ENCODE measurements at places on chromosomes 2 and 18.
A peak's percentile ranks its signal among the peaks of the same experiment; 100 is the strongest.

DNA sequence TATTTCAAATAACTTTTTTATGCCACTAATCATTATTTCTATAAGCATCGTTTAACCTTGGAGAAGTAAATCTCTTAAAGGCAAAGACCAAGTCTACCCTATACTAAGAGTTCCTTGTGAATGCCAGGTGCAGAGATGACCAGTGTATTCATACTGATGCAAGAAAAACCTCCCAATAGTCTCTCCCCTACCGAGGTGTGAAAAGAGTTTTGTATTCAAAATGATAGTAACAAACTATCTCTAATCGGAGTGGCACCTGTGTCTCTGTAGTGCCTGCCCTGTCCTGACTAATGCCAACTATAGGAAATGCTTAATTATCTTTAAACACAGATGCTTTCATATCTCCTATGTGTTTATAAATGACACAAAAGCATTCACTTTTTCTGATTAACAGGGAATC lies 798.5 kb downstream of the TRIB2 start:
- no peaks in the 10 kb centered on the region for H3K27me3 ChIP-seq
- no peaks in the 10 kb centered on the region for H3K4me1 ChIP-seq
- DNase-seq = no peak
- no peak overlapping the region for H3K27ac ChIP-seq
- H3K36me3 ChIP-seq = no peaks in the 10 kb centered on the region

GRCh38 chr2:45258311-45258710 lies 249.1 kb upstream of the SIX2 start:
- H3K27me3 ChIP-seq = peaks cover 13% of the 10 kb centered on the region
- H3K4me3 ChIP-seq = no peak overlapping the region
- H3K36me3 ChIP-seq = no peaks in the 10 kb centered on the region
- no peak for DNase-seq
- no peaks in the 10 kb centered on the region for H3K4me1 ChIP-seq
- no peak overlapping the region for H3K27ac ChIP-seq

GRCh38 chr2:43075811-43076585 lies 150.4 kb downstream of the ZFP36L2 start:
- peak overlapping the region; percentile 97 for H3K27ac ChIP-seq
- no peak for DNase-seq
- H3K27me3 ChIP-seq = no peaks in the 10 kb centered on the region

GRCh38 chr2:232235716-232236115 lies 142.8 kb upstream of the ALPP start:
- no peak for DNase-seq
- peaks cover 2% of the 10 kb centered on the region for H3K36me3 ChIP-seq
- no peak overlapping the region for H3K27ac ChIP-seq
- no peaks in the 10 kb centered on the region for H3K27me3 ChIP-seq

- H3K27me3 ChIP-seq = peaks cover 6% of the 10 kb centered on the region
- no peak overlapping the region for H3K4me3 ChIP-seq
- no peaks in the 10 kb centered on the region for H3K36me3 ChIP-seq
- DNase-seq = no peak
- H3K4me1 ChIP-seq = no peaks in the 10 kb centered on the region
Observed at GRCh38 chr18:21901423-21901945, 160.9 kb downstream of the MIB1 start.

- H3K4me3 ChIP-seq = no peak overlapping the region
- no peaks in the 10 kb centered on the region for H3K36me3 ChIP-seq
- H3K4me1 ChIP-seq = peaks cover 18% of the 10 kb centered on the region
Observed at GRCh38 chr2:222960126-222960525, 91.9 kb upstream of the KCNE4 start.

DNA sequence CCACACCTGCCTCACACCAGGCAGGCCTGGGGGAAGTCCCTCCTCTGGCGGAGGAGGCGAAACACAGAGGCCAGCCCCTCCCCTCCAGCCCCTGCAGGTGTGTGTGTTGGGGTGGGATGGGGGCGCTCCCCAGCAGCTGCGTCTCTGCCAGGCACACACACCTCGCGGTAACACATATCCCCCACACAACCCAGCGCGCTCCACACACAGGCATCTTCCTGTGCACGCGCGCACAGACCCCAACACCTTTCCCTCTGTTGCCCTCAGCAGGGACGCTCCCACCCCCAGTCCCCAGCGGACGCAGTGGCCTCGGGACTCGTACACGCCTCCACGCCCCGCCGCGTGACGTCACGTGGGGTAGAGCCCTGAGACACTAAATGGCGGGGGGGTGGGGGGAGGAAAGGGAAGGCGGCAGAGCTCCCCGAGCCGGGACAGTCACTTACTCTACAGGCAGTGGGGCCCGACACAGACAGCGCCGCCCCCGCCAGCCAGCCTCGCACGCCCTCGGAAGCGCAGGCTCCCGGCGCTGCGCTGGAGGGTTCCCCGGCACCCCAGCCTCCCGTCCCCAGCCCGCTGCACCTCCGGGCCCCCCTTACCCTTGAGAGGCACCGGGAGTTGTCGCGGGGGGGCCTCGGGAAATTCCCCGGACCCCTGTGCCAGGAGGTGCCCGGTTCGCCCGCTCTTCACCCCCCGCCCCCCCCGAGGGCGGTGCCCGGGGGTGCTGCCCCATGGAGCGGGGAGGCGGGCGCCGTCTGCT lies at the start of gene WNT10A:
Gene WNT10A, plus strand, starts transcription at position 751 of the 757 bp plus-strand sequence. CDS start 144 bp downstream, outside the sequence.
- H3K36me3 ChIP-seq = no peaks in the 10 kb centered on the region
- H3K27me3 ChIP-seq = peaks cover 6% of the 10 kb centered on the region
- H3K4me1 ChIP-seq = peaks cover 45% of the 10 kb centered on the region
- no peak within 1 kb of the TSS for H3K27ac ChIP-seq
- DNase-seq = no peak

- H3K4me1 ChIP-seq = no peaks in the 10 kb centered on the region
- H3K4me3 ChIP-seq = no peak overlapping the region
- H3K27ac ChIP-seq = no peak overlapping the region
Observed at GRCh38 chr2:10798783-10799182, 13.8 kb downstream of the PDIA6 start.

DNA sequence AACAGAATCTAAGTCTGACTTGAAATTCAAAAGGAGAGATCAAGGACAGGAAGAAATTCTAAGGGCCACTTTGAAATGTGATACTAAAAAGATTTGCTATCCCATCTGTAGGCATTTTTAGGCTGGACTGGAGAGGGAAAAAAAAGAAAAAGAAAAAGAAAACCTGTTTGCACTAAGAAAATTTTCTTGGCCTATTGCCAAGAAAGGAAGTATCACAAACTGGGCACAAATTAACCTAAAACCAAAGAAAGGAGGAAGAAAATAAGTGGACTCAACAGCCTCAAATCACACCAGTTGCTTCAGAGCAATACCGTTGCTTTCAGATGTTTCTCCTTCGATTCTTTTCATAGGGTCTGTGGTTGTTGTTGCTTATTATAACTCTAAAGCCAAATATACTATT lies 287.9 kb upstream of the VRK2 start:
- no peak for DNase-seq
- H3K27ac ChIP-seq = no peak overlapping the region
- peaks cover 7% of the 10 kb centered on the region for H3K4me1 ChIP-seq
- H3K36me3 ChIP-seq = no peaks in the 10 kb centered on the region

GRCh38 chr2:7010391-7011054 lies 93.3 kb downstream of the RNF144A start:
- no peak for DNase-seq
- no peaks in the 10 kb centered on the region for H3K36me3 ChIP-seq
- H3K27me3 ChIP-seq = no peaks in the 10 kb centered on the region
- H3K4me3 ChIP-seq = no peak overlapping the region

- no peaks in the 10 kb centered on the region for H3K36me3 ChIP-seq
- DNase-seq = no peak
- H3K4me1 ChIP-seq = no peaks in the 10 kb centered on the region
- H3K4me3 ChIP-seq = no peak overlapping the region
- H3K27ac ChIP-seq = no peak overlapping the region
- H3K27me3 ChIP-seq = peaks cover 9% of the 10 kb centered on the region
Observed at GRCh38 chr2:8133913-8134472, 547.9 kb upstream of the ID2 start.

- H3K36me3 ChIP-seq = peaks cover 13% of the 10 kb centered on the region
- H3K27ac ChIP-seq = peak within 1 kb of the TSS; percentile 48
- H3K27me3 ChIP-seq = no peaks in the 10 kb centered on the region
- peak within 1 kb of the TSS; percentile 89 for H3K4me3 ChIP-seq
Observed at GRCh38 chr18:61892683-61893308, at the start of gene RNF152. TSS of gene RNF152 (minus strand) at chr18:61893007. CDS start at chr18:61816463, 76,544 bp downstream.

- H3K36me3 ChIP-seq = no peaks in the 10 kb centered on the region
- H3K27me3 ChIP-seq = no peaks in the 10 kb centered on the region
- peaks cover 38% of the 10 kb centered on the region for H3K4me1 ChIP-seq
- H3K4me3 ChIP-seq = no peak overlapping the region
- peak; percentile 84 for DNase-seq
Observed at GRCh38 chr2:84925336-84925723, 19.9 kb downstream of the TMSB10 start.

- H3K27me3 ChIP-seq = no peaks in the 10 kb centered on the region
- no peak overlapping the region for H3K4me3 ChIP-seq
- H3K4me1 ChIP-seq = no peaks in the 10 kb centered on the region
- DNase-seq = no peak
Observed at GRCh38 chr2:181420259-181421130, 36.7 kb upstream of the ITGA4 start.

Measured in keratinocyte (primary cell).